Activated CD4-positive, alpha-beta memory T cell treated with anti-CD3 and anti-CD28 coated beads for 36 hours (primary cell): ENCODE measurements at places on chromosomes 2 and 18.
A peak's percentile ranks its signal among the peaks of the same experiment; 100 is the strongest.

DNA sequence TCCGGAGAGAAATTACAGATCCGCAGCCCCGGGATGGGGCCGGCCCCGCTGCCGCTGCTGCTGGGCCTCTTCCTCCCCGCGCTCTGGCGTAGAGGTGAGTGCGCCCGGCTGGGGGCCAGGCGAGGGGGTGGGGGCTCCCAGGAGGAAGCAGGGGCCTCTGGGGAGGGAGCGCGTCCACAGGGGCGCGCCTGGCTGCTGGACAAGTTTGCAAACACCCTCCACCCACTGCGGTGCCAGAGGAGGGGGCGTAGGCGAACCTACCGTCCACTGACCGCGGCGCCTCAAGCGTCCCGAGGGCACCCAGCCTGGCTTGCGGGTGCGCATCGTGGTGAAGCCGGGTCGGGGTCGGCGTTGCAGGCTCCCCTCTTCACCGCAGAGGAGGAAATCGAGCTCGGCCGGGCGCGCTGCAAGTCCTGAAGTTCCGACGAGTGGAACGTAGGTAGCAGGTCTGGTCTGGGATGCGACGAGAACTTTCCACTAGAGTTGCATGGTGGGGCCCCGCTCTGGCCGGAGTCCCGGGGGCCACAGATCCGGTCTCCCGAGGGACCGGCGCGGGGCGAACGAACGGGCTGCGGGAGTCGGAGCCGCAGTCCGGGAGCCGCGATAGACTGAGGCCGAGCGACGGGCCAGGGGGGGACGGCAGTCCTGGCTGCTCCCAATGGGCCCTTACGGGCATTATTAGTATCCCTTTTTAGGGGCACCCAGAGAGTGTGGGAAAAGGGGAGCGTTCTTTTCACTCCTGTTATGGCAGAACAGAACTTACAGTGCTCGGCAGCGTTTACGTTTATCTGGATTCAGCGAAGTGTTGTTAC is 502 bp downstream of the MERTK start:
- H3K4me1 ChIP-seq: peaks cover 6% of the 10 kb centered on the region
- H3K36me3 ChIP-seq: no peaks in the 10 kb centered on the region
- no peak overlapping the region for H3K27ac ChIP-seq
- peak; percentile 33 for DNase-seq

DNA sequence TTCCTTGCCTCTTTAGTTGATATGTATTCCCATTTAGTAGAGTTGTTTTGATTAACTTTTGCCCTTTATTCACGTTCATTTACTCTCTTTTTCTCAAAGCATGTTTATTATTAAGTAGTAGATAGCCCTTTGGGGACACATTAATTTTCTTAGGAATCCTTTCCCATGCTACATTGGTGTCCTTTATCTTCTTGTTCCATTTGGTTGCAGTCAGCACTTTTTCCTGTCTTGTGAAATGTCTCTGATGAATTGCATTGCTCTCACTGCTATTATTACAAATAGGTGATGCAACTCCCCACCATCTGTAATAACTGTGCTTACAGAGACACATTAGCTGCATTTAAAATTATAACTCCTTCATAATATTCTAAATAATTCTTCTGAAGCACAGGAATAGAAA is 428.5 kb upstream of the CNTNAP5 start:
- H3K4me3 ChIP-seq: no peak overlapping the region
- no peaks in the 10 kb centered on the region for H3K27me3 ChIP-seq
- no peaks in the 10 kb centered on the region for H3K4me1 ChIP-seq
- DNase-seq: no peak
- no peak overlapping the region for H3K27ac ChIP-seq
- no peaks in the 10 kb centered on the region for H3K36me3 ChIP-seq

- no peak for DNase-seq
- H3K36me3 ChIP-seq: no peaks in the 10 kb centered on the region
- peaks cover 22% of the 10 kb centered on the region for H3K4me1 ChIP-seq
- H3K27me3 ChIP-seq: peaks cover 8% of the 10 kb centered on the region
These were observed 50.4 kb upstream of the RAPH1 start for GRCh38 chr2:203585516-203585915.

- H3K36me3 ChIP-seq: peaks cover 28% of the 10 kb centered on the region
- H3K27me3 ChIP-seq: no peaks in the 10 kb centered on the region
- H3K4me3 ChIP-seq: no peak overlapping the region
- no peak overlapping the region for H3K27ac ChIP-seq
- H3K4me1 ChIP-seq: peaks cover 30% of the 10 kb centered on the region
These were observed 76.3 kb upstream of the WIPF1 start for GRCh38 chr2:174673876-174674275.

DNA sequence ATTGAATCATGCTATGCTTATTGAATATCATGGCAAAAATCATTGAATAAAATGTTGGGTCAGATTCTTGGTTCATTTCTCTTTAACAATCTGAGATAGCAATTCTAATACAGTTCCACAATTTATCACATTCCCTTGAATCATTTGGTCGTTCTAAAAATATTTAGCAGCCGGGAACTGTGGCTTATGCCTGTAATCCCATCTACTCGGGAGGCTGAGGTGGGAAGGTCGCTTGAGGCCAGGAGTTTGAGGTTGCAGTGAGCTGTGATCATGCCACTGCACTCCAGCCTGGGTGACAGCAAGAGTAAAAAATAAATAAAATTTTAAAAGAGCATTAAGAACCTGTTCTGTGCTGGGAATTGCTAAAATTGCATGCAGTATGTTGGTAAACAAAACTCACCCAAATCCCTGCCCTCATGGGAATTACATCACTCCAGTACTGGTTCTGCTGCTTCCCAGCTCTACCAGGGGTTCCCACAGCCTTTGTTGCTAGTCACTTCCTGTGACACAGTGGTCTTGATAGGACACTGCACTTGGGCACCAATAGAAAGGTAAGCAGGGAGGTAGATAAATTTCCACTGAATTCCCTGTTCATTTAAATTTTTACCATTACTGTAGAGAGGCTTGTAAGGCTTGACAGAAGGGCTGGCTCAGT is 200.4 kb downstream of the CTNNA2 start:
- H3K4me1 ChIP-seq: no peaks in the 10 kb centered on the region
- no peak for DNase-seq
- no peaks in the 10 kb centered on the region for H3K27me3 ChIP-seq
- no peak overlapping the region for H3K4me3 ChIP-seq

- DNase-seq: peak; percentile 24
- no peaks in the 10 kb centered on the region for H3K27me3 ChIP-seq
- no peak overlapping the region for H3K27ac ChIP-seq
- H3K4me3 ChIP-seq: no peak overlapping the region
- peaks cover 17% of the 10 kb centered on the region for H3K36me3 ChIP-seq
These were observed 91.0 kb downstream of the ICA1L start for GRCh38 chr2:202780514-202781021.

- DNase-seq: no peak
- no peaks in the 10 kb centered on the region for H3K4me1 ChIP-seq
- H3K4me3 ChIP-seq: no peak overlapping the region
These were observed 100.3 kb upstream of the NCK2 start for GRCh38 chr2:105644174-105644980.

- no peak for DNase-seq
- no peak overlapping the region for H3K4me3 ChIP-seq
- H3K27ac ChIP-seq: no peak overlapping the region
- H3K27me3 ChIP-seq: no peaks in the 10 kb centered on the region
- no peaks in the 10 kb centered on the region for H3K4me1 ChIP-seq
These were observed 548.5 kb upstream of the SLC8A1 start for GRCh38 chr2:41000374-41000773.

DNA sequence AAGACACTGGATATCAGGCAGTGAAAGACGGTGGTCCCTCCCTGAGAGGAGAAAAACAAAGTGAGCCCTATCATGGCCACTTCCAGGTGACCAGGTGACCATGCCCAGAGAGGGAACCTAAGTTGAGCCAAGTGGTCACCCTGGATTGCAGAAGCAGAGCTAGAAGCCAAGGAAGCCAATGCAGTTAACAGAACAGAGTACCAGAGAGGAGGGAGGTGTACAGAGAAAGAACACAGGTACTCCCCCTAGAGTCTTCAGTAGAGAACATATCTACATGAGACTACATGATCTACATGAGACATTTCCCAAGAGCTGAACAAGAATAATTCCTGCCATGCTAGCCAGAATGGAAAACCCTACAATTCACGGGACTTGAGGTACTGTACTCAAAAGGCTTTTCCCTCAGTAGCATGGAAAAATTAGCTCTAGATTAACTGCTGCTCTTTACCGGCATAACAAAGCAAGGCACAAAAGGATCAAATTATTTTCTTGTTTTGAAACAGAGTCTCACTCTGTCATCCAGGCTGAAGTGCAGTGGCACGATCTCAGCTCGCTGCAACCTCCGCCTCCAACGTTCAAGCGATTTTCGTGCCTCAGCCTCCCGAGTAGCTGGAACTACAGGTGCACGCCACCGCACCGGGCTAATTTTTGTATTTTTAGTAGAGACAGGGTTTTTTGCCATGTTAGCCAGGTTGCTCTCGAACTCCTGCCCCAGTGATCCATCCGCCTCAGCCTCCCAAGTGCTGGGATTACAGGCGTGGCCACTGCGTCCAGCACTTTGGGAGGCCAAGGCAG is 23.5 kb downstream of the ROCK2 start:
- no peak overlapping the region for H3K27ac ChIP-seq
- no peak overlapping the region for H3K4me3 ChIP-seq
- H3K4me1 ChIP-seq: peaks cover 7% of the 10 kb centered on the region
- H3K36me3 ChIP-seq: peaks cover 5% of the 10 kb centered on the region
- DNase-seq: no peak

GRCh38 chr2:96114546-96114902 is 1.8 kb downstream of the ADRA2B start:
- peaks cover 13% of the 10 kb centered on the region for H3K4me1 ChIP-seq
- H3K27me3 ChIP-seq: peaks cover 19% of the 10 kb centered on the region
- DNase-seq: no peak
- no peak overlapping the region for H3K4me3 ChIP-seq
- no peak overlapping the region for H3K27ac ChIP-seq
- H3K36me3 ChIP-seq: no peaks in the 10 kb centered on the region

- H3K36me3 ChIP-seq: no peaks in the 10 kb centered on the region
- no peak overlapping the region for H3K27ac ChIP-seq
- H3K4me1 ChIP-seq: peaks cover 6% of the 10 kb centered on the region
- H3K4me3 ChIP-seq: no peak overlapping the region
These were observed 288.4 kb upstream of the ID2 start for GRCh38 chr2:8393506-8393905.

DNA sequence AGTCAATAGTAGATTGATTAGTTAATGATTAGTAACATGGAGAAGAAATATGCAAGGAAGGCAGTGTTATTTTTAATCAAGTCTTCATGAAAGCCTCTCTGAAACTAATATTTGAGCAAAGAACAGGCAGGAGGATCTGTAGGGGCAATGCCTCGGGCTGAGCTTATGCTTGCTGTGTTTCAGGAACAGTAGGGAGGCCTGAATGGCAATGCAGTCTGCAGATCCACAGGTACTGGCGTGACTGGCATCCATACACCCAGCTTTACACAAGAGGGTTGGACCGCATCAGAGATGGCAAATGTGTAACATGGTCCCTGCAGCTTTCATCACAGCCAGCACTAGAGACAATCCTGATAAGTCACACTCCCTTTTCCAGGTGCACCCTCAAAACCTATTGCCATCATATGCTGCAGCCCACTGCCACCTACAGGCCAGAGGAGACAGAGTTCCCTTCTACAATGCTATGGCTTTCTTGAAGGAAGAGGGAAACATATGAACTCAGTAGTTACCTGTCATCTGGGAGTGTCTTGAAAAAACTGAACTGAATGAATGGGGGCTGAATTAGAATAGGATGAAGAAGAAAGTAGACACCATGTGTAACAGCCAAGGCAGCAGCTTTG is 582.4 kb upstream of the RAB6C start:
- DNase-seq: no peak
- H3K4me1 ChIP-seq: no peaks in the 10 kb centered on the region
- no peaks in the 10 kb centered on the region for H3K27me3 ChIP-seq
- H3K4me3 ChIP-seq: no peak overlapping the region
- no peaks in the 10 kb centered on the region for H3K36me3 ChIP-seq
- no peak overlapping the region for H3K27ac ChIP-seq

DNA sequence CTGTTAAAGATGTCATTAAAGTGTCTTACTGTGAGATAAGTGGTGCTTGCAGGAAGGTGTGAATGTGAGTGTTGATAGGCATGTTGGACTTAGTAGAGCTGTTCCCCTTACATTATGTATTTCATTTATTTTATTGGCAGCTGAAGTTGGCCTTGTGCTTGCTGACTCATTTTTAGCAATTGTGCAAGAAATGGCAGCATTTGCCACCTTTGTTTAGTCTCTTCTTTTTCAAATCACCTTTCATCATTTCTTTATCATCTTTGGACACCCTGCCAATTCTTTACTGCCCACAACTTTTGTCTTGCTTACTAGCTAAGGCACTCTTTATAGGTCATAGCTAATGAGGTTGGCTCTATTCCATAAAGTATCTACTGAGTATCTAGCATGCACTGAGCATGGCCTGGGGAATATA is 130.3 kb upstream of the LYPD6 start:
- no peak overlapping the region for H3K27ac ChIP-seq
- no peak for DNase-seq
- H3K27me3 ChIP-seq: no peaks in the 10 kb centered on the region
- H3K4me1 ChIP-seq: no peaks in the 10 kb centered on the region
- H3K4me3 ChIP-seq: no peak overlapping the region

GRCh38 chr2:149021271-149021719 is 17.2 kb upstream of the LYPD6B start:
- peaks cover 1% of the 10 kb centered on the region for H3K4me1 ChIP-seq
- no peak overlapping the region for H3K27ac ChIP-seq
- H3K4me3 ChIP-seq: no peak overlapping the region
- H3K27me3 ChIP-seq: no peaks in the 10 kb centered on the region
- peaks cover 4% of the 10 kb centered on the region for H3K36me3 ChIP-seq
- DNase-seq: no peak

GRCh38 chr2:208086029-208086428 is 38.3 kb downstream of the CRYGD start:
- H3K27me3 ChIP-seq: peaks cover 2% of the 10 kb centered on the region
- H3K4me1 ChIP-seq: no peaks in the 10 kb centered on the region
- H3K36me3 ChIP-seq: no peaks in the 10 kb centered on the region
- H3K27ac ChIP-seq: no peak overlapping the region

- H3K36me3 ChIP-seq: no peaks in the 10 kb centered on the region
- no peaks in the 10 kb centered on the region for H3K27me3 ChIP-seq
- H3K4me3 ChIP-seq: no peak overlapping the region
- DNase-seq: no peak
These were observed 38.0 kb downstream of the KCTD1 start for GRCh38 chr18:26510337-26510736.

DNA sequence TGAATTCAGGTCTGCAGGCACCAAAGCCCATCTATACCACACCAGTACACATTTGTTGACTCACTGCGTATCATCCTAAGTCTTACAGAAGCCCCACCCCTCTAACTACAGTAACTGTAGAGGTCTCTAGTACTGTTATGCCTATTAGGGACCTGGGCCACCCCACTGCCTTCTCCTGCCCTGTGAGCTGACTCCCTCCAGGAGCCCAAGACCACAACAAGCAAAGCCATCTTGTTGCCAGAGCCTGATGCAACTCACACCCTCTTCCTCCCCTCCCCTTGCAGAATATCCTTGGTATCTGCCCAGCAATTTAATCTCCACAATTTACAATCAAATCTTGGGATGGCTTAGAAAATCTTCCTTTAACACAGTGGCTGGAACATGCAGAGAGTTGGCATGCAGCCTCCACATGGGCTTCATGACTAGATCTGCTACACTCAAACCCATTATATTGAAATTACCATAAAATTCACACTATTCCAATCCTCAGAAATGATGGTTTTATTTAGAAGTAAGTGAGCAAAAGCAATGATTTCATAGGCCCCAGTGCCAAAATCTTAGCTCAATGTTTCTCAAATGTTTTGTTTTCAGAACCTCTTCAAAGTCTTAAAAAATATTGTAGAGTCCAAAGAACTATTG is 17.7 kb upstream of the CYP1B1 start:
- H3K27me3 ChIP-seq: peaks cover 44% of the 10 kb centered on the region
- H3K27ac ChIP-seq: no peak overlapping the region
- H3K4me1 ChIP-seq: peaks cover 7% of the 10 kb centered on the region
- no peak overlapping the region for H3K4me3 ChIP-seq
- DNase-seq: no peak
